BJ (cell line): ENCODE measurements at places on chromosomes 1 and 21.

DNA sequence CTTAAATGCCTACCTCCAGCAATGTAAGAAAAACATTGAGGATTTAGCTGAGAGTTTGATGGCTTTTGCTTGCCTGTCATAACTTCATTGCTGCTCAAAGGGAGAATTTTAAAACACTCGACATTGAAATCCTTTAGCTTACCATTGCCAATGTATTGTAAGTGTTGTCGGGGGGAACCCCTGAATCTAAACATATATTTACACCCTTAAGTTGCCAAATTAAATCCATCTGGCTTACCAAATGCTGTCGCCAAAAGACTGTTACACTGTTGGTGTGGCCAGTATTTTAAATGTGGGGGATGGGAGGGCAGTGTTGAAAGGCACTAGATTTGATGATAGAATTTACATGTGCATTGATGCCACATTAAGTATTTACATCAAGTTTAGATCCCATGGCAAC is 24.9 kb upstream of the C1orf105 start:
- no peak for DNase-seq

- no peak for DNase-seq
These were observed 59.7 kb downstream of the SLX9 start for GRCh38 chr21:44999428-44999971.

DNA sequence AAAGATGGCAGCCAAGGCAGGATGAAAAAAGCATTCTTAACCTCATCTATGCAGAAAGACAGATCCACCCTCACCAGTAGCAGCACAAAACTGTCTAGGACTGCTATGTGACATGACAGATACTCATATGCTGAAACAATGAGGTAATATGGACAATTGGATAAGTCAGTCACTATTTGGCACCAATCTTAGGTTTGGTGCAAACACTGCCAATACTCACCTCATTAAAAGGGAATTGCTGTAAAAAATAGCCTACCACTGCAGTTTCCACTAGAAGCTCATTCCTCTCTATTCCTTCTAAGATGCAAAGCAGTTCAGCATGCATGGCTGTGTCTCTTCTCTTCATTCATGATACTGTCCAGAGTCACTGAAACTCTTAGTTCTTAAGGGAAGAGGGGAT is 91.7 kb downstream of the TBX15 start:
- no peak for DNase-seq

DNA sequence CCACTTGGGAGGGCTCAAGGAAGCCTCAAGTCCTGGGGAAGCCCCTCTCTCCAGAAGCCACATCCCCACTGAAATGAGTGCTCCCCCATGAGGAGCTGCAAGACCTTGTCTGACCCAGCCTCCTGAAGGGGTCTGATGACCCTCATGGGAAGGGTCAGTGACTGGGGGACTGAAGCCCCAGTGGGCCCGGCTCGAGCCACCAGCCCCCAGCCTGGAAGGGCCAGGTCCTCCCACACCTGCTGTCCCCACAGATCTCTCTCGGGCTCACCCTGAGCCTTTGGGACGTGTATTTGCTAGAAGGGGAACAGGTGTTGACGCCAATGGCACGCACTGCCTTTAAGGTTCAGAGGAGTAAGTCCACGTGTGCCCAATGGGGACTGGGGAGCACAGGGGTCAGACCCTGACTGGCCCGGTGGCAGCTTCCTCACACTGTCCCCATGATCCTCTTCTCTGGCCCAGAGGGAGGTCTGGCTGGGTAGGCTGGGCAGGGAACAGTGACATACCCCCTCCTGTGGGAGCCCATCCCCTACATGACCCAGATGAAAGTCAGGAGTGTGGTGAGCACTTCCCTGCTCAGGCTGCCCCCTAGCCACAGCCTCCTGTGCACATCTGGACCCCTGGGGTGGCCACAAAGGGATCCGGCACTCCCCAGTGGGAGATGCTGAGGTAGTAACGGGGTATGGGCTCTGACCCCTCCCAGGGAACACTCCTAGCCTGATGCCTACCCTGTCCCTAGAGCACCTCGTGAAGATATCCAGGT is 12.4 kb upstream of the SRARP start:
- DNase-seq, result no peak

- no peak for DNase-seq
These were observed 11.8 kb upstream of the XCL2 start for GRCh38 chr1:168555508-168556046.
